ENCODE measurements at places on chromosomes 5 and 9. TPM values are rescaled to one million over a fixed set of nuclear protein-coding genes. Genes with fewer than 3 reads are reported as not detected.

Gene DYNC2I2
- 38.3 TPM for total RNA-seq

Gene GAPT
- not detected for total RNA-seq

Gene PLAC8L1
- total RNA-seq, result 0.96 TPM

Gene ANKRD18B
- 2.4 TPM for total RNA-seq

Gene DRD1
- total RNA-seq, result not detected

Gene CCDC152
- total RNA-seq, result 3.4 TPM

Gene TNIP1
- 278 TPM for total RNA-seq

Gene NR5A1
- not detected for total RNA-seq

Gene SLIT3
- total RNA-seq, result not detected

Gene MVB12B
- total RNA-seq, result 7.7 TPM

Gene ANKRD20A1
- 1.1 TPM for total RNA-seq

Gene PAPPA
- total RNA-seq, result not detected

Gene SLC6A18
- not detected for total RNA-seq

Gene GARNL3
- 0.88 TPM for total RNA-seq

Gene CTNND2
- total RNA-seq, result not detected

Gene ANKRD34B
- total RNA-seq, result not detected

Gene LIFR
- not detected for total RNA-seq

Gene MUSK
- total RNA-seq, result not detected

Gene FCN2
- total RNA-seq, result not detected

Gene PCDHGA2
- total RNA-seq, result 0.07 TPM

Gene CNTNAP3B
- not detected for total RNA-seq

Gene PKD2L2
- total RNA-seq, result not detected

Gene DHX29
- total RNA-seq, result 21.1 TPM

Gene KCTD16
- not detected for total RNA-seq

Gene N4BP3
- total RNA-seq, result 2.1 TPM

Gene SOX30
- total RNA-seq, result 0.12 TPM

Gene HRCT1
- not detected for total RNA-seq

Gene CMBL
- 0.47 TPM for total RNA-seq

Gene FAM81B
- not detected for total RNA-seq

Gene NR6A1
- total RNA-seq, result 0.81 TPM

Gene PCDHAC2
- not detected for total RNA-seq

Gene MLANA
- total RNA-seq, result not detected

Gene ADRA1B
- total RNA-seq, result not detected

Gene PPP1R2B
- total RNA-seq, result 0.29 TPM

Gene PRDM9
- not detected for total RNA-seq

Gene HNRNPH1
- total RNA-seq, result 957 TPM

Gene LMX1B
- not detected for total RNA-seq

Gene PCDHGA8
- 0.07 TPM for total RNA-seq

Gene UGT3A2
- 0.25 TPM for total RNA-seq

Gene PCDHB14
- not detected for total RNA-seq

Gene LPAR1
- not detected for total RNA-seq

Gene LCN1
- total RNA-seq, result not detected

Gene ARHGEF39
- total RNA-seq, result 7.8 TPM

Gene CHSY3
- total RNA-seq, result not detected

Gene SERINC5
- 50.5 TPM for total RNA-seq

Gene RNF183
- 0.34 TPM for total RNA-seq

Gene MPDZ
- total RNA-seq, result not detected

Gene IL17B
- total RNA-seq, result not detected
